Activated CD4-positive, alpha-beta T cell treated with anti-CD3 and anti-CD28 coated beads for 24 hours (primary cell): ENCODE measurements at places on chromosomes 12 and 14.

DNA sequence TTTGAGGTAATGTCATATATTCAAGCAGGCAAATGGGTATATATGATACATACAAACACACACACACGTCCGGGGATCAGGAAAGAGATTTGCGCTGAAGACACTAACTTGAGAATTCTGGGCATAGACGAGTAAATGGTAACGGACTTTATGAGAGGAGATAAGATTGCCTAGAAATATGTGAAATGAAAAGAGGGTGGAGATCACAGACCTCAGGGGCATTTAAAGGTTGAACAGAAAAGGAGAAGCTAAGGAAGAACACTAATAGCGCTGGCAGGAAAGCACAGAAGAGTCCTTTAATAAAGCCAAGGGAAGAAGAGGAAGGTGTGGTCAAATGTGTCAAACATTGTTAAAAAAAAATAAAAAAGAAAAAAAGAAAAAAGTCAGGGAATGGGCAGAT, 13.1 kb downstream of the CRY1 start:
- no peak for DNase-seq

- DNase-seq = no peak
Observed at GRCh38 chr12:25459541-25459951, 93.5 kb downstream of the LMNTD1 start.

DNA sequence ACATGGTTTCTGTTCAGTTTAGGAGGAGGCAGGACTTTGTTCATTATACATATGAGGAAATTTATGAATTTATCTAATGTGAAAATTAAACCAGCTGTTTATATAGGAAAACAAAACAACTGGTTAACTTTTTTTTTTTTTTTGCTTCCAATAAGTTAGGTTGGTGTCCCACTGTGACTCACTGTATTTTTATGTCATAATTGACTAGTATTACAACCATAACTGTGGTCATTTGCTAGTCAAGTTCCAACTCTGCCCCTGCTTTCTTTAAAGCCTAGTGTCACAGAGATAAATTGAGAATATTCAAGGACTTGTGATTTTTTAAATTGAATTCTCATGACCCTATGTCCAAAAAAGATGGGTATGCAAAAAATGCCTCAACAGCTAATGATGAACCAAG, 227.7 kb downstream of the BCAT1 start:
- no peak for DNase-seq

- no peak for DNase-seq
Observed at GRCh38 chr14:99703381-99703780, 19.3 kb downstream of the CYP46A1 start.

DNA sequence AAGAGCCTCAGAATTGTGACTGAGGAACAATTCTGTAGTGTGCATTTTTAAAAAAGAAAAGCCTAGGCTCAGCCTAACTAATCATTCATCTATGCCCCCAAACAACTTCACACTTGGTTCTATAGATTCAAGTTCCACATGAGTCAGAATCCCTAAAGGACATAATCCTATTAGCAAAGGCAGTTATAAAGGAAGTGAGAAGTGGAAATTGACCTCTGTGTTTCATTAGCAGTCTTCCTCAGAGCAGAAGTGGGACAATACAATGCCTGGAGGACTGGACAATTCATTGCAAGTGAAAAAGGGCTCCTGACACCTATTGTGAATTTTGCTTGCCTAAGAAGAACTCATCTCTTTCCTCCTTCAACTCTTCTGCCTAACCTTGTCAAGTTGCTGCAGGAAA, 222.3 kb downstream of the PTPRO start:
- no peak for DNase-seq

DNA sequence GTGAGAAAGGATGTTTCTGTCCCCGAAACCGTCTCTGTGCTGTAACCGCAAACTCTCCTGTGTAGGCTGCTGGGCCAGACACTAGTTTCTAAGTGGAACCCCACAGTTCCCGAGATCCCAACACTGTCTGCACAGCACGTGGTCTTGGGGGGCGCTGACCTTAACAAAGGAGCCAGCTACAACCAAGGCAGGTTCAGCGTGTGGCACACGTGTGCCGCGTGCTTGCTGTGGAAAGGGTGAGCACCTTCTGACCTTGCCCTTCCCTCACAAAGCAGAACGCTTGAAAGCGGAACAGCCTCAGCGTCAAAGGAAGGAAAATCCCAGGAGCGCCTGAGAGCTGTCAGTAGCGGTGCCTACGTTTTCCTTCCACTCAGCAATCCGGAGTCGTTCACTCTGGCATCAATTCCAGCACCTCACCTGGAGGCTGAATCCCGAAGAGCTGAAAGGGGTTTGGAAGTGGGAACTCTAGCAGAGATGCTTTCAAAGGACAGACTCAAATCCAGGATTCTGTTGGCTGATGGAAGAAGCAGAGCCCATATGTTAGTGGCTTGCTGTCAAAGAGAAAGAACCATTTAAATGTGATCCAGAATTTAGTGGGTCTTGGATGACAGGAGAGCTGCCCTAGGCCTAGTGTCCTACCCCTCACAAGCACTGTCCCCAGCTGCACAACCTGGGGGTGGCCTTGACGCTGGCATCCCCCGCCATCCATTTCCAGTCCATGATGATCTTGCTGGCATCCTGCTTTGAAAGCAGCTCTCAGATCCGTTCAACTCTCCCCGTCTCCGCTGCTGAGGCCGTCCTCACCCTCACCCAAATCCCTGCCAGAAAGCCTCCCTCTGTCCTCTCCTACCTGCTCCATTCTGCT, 27.1 kb downstream of the CCDC92 start:
- no peak for DNase-seq

GRCh38 chr12:31037931-31038330, 35.7 kb upstream of the DDX11 start:
- no peak for DNase-seq

- DNase-seq = no peak
Observed at GRCh38 chr12:118690506-118690905, 290.8 kb upstream of the SRRM4 start.

DNA sequence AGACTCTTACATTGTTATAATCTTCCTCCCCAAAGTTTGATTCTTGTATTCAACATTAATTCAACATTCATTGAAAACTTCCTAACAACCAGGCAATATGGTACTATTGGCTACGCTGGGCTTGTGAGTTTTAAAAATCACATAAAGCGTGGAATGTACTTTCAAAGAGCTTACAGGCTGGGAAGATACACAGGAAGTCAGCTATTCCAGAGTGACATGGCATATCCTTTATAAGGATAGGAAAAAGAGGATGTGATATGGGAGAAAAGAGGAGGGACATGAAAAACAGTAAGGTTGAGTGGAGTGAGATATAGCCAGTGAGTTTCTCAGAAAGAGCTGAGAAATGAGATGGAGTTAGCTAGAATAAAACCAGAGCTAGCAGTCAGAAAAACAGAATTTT, 103.6 kb upstream of the ATF7IP start:
- no peak for DNase-seq

DNA sequence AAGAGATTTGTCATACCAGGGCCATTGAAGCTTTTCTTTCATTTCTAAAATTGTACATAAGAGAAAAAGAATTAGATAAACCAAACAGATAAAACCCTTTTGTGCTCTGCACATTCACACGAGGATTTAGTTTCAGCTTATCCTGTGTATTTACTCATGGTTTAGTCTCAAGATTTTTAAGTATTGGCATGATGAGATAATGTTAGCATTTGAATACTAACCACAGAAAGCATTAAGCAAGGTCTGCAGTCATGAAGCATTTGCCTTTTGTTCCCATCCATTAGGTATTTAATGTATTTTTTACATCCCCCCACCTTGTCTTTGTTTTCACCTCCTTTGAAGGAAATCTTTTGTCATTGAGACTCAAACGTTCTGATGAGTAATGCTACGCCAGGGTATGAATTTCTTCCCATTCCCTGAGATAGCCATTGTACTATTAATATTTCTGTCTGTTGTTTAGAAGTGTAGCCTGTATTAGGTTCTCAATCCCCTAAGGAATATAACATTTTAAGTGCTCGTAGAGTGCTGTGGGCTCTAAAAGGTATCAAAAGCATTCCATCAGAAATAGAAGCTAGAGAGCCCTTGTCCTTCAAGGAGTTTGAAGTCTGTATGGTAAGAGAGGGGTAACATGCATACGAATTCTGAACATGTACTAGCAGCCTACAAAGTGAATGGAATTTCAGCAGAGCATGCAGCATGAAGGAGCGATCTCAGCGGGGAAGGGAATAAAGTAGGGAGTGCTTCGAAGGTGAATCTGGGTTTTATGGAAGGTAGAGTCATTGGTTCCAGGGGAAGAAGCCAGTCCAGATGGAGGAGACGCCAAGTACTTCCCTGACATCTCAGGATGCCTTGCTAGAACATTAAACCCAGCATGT, 22.3 kb downstream of the CRADD start:
- no peak for DNase-seq

DNA sequence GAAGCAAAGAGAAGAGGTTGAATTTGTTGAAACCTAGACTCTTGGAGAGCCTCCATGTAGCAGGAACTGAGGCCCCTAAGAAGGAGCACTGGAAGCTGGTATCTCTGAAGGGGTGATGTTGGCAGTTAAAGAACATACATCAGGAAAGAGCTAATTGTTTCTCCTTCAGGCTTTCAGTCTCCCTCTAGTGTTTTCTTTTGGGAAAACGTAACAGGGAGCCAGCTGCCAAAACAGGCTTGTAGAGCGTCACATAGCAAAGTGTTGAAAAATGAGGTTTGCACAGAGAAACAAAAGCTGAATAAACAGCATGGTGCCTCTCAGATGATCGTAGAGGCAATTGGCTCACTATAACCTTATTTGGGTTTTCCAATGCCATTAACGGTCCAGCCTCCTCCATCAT, 46.9 kb upstream of the CAND1 start:
- no peak for DNase-seq

DNA sequence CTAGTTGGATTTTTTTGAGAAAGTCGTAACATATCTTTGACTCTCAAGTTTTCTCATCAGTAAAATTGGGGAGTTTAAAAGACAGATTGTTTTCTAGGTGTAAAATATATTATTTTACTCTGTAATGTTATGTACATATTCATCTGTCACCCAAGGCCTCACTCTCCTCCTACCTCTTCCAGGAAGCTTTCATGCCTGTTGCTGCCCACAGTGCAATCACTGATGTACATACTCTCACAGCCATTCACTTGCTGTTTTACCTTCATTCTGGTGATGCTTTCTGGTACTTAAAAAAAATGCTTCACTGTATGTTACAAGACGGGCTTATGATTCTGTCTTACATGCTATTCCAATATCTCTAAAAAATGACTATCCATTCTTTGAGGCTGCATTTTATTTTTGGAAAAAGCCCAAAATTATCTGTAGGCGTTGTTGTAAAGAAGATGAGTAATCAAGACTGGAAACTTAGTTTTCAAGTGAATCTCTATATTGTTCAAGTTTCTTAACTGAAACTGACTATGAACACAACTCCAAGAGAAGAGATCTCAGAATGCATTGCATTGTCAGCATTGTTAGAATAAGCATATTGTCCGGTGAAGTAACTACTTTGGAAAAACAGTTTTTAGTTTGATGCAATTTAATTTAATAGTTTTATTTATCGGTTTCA, 82.5 kb downstream of the LMO3 start:
- no peak for DNase-seq

- no peak for DNase-seq
Observed at GRCh38 chr12:41709463-41710285, 435.0 kb downstream of the GXYLT1 start.

DNA sequence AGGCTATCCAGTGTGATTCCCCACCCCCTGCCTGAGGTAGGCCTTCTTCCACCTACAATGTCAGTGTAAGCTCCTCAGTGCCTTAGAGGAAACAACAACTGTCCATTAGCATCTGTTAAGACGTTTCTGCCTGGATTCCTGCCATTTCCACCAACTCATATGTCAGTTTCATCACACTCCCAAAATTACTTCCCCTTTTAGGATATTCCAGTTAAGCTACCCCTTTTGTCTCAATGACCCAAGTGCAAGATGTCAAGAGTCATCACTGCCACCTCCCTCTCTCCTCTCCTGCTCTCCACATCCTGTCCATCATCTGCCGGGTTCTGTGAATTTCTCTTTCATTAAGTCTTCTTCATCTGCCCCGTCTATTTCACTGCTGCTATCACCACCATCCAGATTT, 189.4 kb downstream of the DPF3 start:
- DNase-seq = no peak

DNA sequence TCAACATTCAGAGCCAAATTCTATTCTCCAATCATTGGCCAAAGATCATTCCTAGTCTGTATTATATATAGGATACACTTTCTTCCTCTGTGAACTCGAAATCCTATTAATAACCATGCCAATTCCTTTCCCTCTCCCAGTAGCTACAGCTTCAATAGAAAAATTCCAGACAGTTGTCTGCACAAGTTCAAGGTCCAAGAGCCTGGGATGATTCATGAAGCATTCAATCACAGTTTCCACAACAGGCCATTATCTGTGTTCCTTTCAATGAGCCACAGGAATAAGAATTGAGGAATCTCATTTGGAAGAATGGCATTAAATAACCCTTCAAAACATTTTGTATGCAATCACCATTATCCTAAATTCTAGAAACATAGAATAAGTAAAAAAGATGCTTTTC, 437.4 kb downstream of the RMST start:
- DNase-seq = no peak

DNA sequence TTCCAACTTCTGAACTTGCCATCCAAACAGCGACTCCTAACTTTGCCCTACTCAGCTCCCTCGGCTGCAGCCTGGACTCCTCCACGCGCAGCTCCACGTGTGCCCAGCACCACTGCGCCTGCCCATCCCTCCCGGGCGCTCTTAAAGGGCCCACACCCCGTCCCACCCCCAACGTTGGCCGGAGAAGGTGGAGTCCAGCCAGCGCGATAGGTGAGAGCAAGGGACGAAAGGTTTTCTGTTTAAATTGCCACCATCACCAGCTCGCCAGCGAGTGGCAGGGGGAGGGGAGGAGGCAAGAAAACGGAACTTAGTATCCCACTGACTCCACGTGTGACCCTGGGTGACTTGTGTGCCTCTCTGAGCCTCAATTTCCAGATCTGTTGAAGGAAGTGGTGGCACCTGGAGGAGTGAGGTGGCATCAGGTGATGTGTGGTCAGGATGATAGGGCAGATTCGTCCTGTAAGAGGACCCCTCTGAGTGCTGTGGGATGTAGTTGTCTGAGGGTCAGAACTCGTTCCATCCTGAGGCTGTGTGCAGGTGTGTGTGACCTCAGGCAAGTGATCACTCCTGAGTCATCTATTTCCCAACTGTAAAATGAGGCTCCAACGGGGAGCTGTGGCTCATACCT, 59.7 kb downstream of the TRPV4 start:
- DNase-seq = no peak
